ENCODE measurements at places on chromosomes 11 and 22.

- DNase-seq, result no peak
Observed at GRCh38 chr11:43504316-43504950, 145.7 kb downstream of the TTC17 start.

DNA sequence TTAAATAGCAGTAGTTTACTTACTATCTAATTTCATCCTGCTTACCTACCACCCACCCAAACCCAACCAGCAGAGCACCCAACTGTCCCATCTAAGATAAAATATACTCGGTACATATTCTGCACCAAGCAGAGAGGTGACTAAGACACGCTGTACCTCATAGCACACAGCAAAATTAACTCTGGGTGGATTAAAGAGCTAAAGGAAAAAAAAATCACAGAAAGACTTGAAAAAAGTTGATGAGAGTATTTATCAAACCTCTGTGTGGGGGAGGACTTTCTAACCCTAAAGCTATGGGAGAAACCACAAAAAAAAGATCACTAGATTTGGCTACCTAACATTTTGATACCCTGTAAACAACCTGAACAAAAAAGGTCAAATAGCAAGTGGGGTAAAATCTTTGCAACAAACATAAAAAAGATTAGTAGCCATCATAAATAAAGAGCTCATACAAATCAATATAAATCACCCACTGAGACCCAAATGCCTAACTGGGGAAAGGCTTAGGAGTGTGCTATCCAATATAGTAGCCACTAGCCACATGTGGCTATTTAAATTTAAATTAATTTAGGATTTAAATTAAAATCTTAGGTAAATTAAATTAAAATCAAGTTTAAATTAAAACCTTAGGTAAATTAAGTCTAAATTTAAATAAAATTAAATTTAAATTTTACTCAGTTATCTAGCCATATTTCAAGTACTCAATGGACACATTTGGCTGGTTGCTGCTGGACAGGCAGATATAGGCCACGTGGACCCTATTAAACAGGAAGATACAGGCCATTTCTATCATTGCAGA is 25.6 kb upstream of the CD5 start:
- DNase-seq, result no peak

DNA sequence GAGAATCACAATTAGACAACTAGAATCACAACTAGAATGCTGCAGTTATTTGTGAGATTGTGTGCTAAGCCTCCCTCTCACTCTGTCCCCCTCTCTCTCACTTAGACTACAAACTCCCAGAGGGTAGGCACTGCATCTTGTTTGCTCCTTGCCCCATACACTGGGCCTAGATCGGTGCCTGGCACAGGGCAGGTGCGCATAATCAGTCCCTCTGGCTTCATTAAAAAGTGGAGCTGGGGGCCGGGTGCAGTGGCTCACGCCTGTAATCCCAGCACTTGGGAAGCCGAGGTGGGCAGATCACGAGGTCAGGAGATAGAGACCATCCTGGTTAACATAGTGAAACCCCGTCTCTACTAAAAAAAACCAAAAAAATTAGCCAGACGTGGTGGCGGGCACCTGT is 456.8 kb downstream of the MIAT start:
- no peak for DNase-seq

GRCh38 chr11:80007616-80008015 is 566.8 kb upstream of the TENM4 start:
- no peak for DNase-seq

GRCh38 chr11:125923012-125923579 is 18.8 kb downstream of the DDX25 start:
- DNase-seq, result no peak

DNA sequence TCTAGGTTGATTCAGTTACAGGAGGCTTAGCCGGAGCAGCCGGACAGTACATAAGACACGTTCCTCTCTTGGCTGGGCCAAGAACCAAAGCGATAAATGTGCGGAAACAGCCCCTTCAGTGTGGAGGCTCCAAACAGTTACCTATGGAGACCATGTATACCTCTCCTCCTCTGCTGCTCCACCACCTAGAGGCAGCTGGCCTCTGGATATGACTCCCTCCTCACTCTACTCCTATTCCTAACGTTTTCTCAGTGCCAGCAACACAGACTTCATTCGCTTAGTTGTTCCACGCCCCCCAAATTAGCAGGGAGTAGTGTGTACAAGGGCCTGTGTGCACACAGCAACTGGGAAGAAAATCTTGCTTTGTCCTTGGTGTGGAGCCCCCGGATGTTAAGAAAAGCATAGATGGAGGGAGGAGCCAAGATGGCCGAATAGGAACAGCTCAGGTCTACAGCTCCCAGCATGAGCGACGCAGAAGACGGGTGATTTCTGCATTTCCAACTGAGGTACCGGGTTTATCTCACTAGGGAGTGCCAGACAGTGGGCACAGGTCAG is 362.3 kb upstream of the KIRREL3 start:
- no peak for DNase-seq

GRCh38 chr22:28628766-28629165 is 50.9 kb downstream of the TTC28 start:
- DNase-seq, result no peak
